ENCODE measurements at places on chromosomes 2 and 18.

DNA sequence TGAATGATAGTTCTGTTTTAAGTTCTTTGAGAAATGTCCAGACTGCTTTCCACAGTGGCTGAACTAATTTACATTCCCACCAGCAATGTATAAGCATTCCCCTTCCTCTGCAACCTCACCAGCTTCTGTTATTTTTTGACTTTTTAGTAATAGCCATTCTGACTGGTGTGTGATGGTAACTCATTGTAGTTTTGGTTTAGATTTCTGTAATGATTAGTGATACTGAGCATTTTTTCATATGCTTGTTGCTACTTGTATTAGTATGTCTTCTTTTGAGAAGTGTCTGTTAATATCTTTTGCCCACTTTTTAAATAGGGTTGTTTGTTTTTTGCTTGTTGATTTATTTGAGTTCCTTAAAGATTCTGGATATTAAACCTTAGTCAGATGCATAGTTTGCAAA is 223.7 kb downstream of the SLC4A10 start:
- DNase-seq, result no peak

- DNase-seq, result no peak
These were observed 15.0 kb downstream of the NCKAP5 start for GRCh38 chr2:133553251-133553650.

DNA sequence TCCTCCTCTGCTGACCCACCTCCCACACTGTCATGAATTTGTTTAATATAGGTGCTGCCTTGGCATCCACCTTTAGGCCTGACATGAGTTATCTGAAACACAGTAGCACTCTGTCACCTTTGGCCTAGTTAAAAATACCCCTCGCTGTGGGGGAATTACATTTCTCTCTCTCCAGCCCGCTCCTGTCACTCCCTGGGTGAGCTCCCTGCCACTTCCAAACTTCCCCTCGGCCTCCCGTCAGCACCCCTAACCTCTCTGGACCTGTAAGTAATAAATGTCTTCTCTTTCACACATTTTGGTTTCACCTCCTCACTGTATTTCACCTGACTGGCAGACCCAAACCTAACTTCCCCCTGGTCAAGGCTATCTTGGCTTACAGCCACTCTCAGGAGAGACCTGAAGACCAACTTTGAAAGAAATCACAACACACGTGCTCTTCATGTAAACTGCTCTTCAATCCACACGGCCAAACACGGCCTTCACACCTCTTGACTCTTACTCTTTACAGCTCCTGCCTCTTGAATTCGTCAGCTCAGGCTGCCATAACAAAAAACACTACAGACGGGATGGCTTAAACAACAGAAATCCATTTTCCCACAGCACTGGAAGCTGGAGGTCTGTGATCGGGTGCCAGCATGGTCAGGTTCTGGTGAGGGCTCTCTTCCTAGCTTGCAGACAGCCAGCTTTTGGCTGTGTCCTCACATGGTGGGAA is 28.3 kb downstream of the REEP1 start:
- no peak for DNase-seq

GRCh38 chr2:47785986-47786385 is 3.0 kb downstream of the MSH6 start:
- no peak for DNase-seq

DNA sequence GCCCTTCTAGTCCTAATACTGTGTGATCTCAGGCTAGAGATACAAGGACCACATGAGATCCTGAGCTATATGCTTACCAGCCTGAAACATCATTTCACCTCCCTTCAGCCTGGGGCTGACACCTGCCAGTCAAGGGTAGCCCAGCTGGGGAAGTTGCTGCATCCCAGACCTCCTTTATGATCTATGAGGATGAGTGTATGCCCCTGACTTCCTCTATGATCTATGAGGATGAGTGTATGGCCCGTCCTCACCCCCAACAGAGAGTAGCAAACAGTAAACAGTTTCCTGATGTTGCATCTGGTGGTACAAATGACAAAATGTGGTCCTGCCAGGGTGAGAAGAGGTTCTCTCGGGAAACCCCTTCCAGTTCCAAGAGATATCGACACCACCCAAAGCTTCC is 8.9 kb upstream of the OTOF start:
- DNase-seq, result no peak

DNA sequence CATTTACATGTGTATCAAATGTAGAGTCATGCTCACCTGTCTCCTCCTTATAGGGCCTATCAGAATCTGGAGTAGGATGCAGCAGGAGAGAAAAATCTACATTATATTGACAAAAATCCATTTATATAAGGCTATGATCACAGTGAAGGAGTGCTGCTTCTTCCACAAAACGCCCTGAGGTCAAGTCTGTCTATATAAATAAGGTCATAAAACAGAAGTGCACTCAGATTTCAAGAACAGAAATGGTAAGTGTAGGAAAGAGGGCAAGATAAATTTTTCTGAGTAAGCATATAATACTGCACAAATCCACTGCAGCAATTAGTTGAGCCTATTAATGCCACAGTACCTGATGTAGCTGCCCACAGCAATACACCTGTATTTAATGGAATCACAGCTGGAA is 51.8 kb downstream of the COL5A2 start:
- no peak for DNase-seq

DNA sequence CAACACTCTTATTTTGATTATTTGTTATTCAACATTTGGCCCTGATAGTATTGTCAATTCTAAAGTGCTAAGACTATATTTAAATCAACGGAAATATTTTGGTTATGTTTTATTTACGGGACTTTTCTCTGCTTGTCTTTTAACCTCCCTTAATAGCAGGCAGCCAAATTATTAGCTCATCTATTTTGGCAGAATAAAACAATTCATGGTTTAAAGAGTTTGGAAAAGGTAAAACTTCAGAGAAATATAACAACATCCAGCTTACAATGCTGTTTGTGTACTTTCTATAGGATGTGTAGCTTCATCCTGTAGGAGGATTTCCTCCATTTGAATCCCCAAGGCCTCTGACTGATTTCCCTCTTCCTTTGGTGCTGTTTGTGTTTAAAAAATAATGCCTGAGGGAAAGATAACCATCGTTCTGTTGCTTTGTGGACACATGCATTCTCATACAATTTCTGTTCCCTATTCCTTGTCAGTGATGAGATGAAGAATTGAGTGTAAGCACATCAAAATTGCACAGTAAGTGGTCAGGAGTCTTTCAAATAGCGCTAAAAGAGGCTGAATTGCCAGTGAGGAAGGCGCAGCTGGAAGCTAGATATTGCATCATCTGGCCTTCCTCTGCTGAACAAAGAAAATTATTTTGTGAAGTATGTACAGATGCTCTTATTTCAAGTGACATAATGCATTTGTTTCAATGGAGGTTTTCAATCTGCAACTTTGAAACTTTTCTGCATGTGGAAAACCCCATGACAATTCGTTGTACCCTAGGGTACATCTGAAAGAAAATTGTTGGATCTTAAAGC is 80.3 kb downstream of the CD28 start:
- no peak for DNase-seq

- DNase-seq, result no peak
These were observed 64.5 kb downstream of the ITGB1BP1 start for GRCh38 chr2:9358846-9359245.

DNA sequence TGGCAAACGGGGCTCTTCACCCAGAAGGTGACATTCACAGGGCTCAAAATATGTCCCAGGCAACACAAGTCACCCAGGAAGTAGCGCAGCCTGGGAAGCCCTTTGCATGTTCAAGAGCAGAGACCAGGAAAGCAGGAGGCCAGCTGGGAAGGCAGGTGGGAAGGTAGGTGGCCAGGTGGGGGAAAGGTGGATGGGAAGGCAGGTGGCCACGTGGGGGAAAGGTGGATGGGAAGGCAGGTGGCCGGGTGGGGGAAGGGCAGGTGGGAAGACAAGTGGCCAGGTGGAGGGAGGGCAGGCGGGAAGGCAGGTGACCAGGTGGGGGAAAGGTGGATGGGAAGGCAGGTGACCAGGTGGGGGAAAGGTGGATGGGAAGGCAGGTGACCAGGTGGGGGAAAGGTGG is 102.7 kb downstream of the ZNF516 start:
- no peak for DNase-seq

- no peak for DNase-seq
These were observed 748.7 kb downstream of the BCL11A start for GRCh38 chr2:59804732-59805131.

DNA sequence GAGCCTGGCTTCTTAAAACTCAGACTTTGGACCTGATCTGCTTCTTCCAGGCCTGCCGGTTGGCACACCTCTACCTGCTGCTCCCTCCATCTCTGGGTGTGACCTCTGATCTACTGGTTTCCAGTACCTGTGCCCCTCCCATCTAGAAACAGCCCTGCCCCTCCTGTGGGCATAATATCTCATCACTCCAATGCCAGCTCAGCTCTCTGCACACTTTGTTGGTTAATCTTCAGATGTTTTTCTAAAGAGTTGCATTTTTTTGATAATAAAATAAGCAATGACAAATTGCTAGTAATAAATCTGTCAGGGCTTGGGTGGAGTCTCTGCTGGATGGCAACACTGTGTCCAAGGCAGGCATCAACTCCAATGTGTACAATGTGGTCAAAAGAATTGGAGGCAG is 89.6 kb upstream of the PPP1CB start:
- no peak for DNase-seq

DNA sequence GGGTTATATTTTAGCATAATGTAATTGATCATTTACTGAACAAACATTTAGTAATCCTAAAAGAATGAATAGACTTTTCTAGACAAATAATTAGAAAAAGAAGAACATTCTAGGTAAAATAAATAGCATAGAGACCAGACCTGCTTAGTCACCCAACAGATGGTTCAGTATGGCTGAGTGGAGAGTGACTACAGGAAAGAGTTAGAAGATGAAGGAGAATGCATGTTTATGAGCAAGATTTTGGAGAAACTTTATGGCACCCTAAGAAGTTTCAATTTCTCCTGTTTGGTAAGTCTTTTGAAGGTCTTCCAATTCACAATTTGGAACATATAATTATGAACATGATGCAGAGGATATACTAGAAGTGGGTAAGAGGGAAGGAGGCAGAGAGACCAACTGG is 32.9 kb downstream of the FAP start:
- no peak for DNase-seq

- no peak for DNase-seq
These were observed 211.4 kb downstream of the PRKCE start for GRCh38 chr2:45862843-45863242.

GRCh38 chr2:225326969-225327368 is 72.5 kb upstream of the NYAP2 start:
- DNase-seq, result no peak

- DNase-seq, result no peak
These were observed 196.2 kb downstream of the ZNF385B start for GRCh38 chr2:179664972-179665812.

GRCh38 chr2:102433973-102434654 is 11.2 kb downstream of the IL18RAP start:
- no peak for DNase-seq

Data from ascending aorta (tissue), 2 donors.